Pons (tissue), 1 donor: ENCODE measurements at places on chromosomes 2 and 18.
A peak's percentile ranks its signal among the peaks of the same experiment; 100 is the strongest.

GRCh38 chr18:13594551-13594950 lies 131.8 kb downstream of the FAM210A start:
- DNase-seq = no peak

DNA sequence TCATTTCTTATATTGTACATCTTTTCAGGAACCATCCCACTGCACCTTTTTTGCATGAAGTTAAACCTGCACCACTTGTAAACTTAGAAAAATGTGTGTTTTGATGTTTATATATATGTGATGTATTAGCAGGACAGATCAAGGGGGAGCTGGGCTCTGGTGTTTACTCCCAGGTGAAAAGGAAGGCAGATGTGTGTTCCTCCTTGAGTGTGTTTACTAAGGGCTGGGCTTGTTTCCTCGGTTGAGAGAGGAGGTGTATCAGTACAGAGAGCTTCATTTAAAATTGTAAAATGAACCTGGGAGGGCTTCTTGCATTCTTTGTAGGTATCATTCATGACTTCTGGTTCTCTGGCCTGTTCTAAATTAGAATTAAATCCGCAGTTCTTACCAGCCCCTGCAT lies 14.8 kb downstream of the LPIN1 start:
- DNase-seq = no peak

DNA sequence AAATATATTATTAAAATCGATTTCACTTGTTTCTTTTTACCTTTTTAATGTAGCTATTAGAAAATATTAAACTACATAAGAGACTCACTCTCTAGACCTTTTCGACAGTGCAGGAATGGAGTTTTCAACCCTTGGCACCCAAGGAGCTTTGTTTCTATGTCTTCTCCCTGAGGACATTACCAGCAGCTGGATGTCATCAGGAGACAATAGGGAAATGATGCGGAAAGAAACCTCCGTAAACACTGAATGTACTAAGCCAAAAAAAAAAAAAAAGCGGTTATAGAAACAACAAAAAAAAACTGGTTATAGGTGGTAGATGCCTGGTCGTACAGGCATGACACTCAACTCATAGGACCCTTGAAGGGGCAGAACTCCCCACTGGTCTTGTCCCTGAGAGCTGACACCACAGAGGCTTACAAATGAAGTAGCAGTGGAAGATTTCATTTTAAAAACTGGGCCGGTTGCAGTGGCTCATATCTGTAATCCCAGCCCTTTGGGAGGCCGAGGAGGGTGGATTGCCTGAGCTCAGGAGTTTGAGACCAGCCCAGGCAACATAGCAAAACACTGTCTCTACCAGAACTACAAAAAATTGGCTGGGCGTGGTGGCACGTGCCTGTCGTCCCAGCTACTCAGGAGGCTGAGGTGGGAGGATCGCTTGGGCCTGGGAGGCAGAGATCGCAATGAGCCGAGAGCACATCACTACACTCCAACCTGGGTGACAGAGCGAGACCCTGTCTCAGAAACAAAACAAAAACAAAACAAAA lies 23.8 kb downstream of the THAP4 start:
- no peak for DNase-seq

DNA sequence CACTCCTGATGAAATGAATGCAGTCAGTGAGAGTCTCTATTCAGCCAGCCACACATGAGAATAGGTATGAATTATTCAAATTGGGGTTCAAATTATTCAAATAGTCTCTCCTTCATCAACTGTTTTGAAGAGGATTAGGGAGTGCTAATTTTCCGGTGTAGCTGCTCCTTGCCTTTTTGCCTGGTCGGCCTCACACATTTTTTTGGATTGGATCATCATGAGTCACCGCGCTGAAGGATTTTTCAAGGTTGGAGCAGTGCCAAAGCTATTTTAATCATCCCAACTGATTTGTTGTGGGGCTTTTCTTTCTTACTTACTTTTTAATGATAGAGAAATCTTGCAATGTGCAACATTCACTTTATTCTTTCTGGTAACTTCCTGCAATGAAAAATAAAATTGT lies 2.4 kb upstream of the DTNA start:
- DNase-seq = peak; percentile 62

DNA sequence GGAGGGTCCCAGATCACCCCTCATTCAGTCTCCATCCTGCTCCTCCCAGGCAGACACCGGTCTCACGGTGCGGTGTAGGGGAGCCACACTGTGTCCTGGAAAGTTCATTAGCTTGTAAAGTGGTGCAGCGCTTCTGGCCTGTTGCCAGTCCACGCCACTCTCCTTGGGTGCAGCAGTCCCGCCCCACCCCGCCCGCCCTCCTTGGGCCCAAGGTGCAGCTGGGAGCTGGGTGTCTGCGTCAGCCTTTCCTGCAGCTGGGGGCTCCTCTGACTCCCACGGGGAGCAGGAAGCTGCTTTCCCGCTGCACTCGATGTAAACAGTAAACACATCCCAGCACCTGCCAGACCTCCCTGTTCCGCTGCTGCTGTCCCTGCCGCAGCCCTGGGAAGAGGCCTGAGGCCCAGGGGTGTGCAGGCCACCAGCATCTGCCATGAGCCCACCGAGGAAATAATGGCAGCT lies 53.8 kb upstream of the ASB18 start:
- no peak for DNase-seq

DNA sequence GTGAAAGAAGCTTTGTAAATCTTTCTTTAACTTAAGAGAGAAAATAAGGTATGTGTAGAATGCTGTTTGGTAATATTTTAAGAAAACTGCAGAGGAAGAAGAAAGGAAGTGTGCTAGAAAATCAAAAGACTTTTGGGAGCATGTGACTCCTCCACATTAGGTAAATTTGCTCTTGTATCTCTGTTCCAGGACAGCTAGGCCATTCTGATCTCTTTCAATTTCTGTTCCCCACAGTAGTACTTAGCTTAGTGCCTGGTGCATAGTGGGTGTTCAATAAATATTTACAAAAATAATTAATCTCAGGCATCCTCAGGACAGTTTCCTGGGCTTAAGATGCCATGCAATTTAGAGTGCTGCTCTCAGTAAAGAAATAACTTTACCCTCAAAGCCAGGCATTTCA lies 105.0 kb downstream of the GPD2 start:
- DNase-seq = peak; percentile 7

DNA sequence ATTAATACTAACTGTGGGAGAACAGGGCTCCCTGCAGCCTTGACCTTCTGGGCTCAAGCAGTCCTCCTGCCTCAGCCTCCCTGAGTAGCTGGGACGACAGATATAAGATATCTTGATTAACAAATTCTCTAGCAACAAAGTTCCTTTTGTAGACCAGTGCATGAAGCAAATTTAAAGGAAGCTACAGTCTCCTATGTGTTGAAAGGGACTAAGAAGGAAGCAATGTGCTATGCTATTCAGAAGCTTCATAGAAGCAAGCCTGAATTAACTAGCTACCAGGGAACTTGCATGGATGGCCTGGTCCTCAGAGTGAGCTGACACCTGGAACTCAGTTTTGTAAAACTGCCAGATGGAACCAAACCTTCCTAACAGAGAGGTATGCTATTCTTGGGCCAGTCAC lies 33.2 kb downstream of the RAPH1 start:
- no peak for DNase-seq

DNA sequence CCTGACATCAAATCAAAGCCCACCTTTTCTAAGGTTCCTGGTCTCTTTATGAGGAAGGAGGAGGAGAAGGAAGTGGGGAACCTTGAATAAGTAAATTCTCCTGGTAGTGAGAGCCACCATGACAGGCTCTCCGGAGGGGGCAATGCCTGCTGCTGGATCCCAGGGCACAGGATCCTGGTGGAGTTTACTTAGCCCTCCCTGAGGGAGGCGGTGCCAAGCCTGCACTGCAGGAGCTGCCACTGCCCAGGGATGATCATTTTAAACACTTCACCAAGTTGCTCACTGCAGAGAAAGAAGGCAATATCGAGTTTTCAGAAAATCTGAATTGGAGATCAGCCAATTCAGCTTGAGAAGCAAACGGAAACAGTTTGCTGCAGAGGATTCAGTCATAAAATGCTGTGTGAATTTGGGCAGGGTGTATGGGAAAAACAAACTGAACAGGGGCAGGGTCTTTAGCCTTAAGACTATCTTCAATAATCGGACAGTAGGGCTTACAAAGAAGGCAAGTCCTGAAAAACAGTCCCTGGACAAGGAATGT lies 200.7 kb downstream of the RAD51AP2 start:
- DNase-seq = no peak

- no peak for DNase-seq
Measured at GRCh38 chr2:8457092-8457481, 224.8 kb upstream of the ID2 start.

GRCh38 chr2:71811157-71811556 lies 336.5 kb downstream of the CYP26B1 start:
- DNase-seq = no peak

GRCh38 chr18:55925772-55926171 lies 337.8 kb upstream of the TCF4 start:
- DNase-seq = no peak

DNA sequence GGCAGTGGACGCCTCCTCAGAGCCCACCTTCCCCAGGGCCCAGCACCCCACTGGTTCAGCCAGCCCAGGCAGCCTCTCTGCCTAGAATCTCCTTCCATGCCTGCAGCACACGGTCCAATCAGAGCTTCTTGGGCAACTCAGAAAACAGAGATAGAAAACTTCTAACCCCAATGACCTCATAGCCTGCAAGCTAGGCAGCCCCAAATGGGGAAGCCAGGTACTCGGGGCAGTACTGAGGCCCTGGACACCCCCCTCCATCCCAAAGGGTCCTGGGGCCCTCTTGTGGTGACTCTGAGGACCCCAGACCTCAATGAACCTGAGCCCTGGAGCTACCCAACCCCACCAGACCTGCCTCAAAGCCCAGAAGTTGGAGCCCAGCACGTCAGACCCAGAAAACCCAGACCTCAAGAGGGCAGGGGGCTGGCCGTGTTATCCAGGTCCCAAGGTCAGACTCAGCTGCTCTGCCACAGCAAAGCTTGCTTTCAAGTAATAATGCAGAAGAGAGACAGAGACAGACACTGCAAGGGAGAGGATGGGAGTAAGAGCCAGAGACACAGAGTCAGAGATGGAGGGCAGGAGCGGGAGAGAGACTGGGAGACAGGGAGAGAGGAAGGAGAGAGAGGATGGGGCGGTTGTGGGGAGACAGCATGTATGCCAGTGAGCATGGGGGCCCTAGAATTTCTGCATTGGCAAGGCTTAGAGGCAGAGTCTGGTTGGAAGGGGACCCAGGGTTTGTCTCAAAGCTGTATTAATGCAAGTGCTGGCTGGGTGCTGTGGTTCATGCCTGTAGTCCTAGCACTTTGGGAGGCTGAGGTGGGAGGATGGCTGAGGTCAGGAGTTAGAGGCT lies 28.2 kb downstream of the SERTAD2 start:
- no peak for DNase-seq

DNA sequence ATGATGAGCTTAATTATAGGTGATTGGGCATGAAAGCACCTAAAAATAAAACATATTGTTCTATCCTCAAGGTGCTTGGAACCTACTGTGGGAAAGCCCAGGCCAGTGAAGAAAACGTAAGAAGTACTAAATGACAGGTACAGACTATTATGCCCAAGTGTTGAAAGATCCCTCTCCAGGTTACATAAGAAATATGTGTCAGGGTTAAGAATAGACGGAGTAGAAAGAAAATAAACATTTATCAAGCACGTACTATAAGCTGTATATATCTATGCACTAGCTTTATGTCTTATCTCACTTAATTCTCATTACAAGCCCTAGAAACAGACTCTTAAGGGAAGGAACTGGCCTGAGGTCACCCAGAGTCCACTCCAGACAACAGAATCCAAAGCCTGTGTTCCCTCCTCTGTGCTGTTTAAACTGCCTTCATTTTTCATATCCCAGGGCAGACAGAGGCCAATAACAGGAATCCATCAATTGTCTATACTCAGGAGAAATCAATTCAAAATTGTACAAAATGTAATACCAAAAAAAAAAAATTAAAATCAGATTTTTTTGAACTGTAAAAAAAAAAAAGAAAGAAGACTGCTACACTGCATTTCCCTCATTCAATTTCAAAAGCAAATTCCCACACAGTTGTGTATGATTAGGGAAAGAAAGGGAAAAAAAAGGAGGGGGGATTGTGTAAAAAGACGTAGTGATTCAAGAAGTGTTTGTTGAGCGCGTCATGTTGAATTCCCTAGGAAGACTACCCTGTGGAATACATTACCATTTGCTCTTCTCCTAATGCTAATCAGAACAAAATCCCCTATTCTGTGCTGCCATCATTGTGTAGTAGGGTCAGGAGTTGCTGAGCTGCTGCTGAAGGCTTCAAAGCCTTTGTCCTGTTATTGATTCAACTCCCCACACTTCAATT lies 156.3 kb downstream of the IRS1 start:
- DNase-seq = no peak

DNA sequence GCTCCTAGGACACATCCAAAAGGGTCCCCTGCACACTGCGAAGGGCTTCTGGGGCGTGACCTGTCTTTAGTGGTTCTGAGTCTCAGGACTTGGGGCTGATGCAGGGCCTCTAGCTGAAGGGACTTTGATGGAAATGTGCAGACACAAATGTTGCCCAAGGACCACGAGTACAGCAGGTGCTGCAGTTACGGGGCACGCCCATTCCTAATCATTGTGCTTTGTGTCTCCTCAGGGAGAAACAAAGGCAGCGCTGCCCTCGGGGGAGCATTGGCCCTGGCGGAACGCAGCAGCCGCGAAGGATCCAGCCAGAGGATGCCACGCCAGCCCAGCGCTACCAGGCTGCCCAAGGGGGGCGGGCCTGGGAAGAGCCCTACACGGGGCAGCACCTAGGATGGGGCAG lies 8.0 kb downstream of the TUBA3E start:
- no peak for DNase-seq

DNA sequence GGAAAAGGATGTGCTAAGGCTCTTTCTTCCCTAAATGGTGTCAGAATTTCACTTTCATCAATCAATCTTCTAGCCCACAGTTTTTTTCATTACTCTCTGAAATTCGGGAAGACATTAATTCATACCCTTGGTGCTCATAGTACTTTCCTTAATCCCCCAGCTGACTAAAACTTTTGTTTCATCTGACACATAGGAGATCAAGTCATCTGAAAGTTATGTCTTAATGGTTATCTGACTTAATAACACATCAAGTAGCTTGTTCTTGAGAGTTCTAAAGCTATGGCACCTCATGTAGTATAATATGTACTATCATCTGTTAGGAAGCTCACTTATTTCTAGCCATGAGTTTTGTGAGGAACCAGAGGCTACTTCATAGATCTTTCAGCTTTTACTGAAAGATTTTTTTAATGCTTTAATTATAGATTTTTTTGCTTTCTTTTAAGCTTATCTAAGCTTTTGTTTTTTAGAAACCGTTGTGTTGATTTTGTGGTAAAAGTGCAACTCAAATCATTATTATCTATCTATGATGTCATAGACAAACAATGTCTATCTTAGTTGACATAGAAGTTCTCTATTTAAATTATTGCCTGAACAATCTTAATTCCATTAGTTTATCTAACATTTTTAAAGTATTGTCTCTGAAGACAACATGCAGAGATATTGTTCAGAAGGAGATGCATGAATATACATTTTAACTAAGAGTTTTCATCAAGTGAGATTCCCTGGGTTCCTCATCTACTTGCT lies 93.6 kb upstream of the UBXN4 start:
- no peak for DNase-seq

GRCh38 chr18:51561821-51562220 lies 364.3 kb upstream of the MEX3C start:
- no peak for DNase-seq

DNA sequence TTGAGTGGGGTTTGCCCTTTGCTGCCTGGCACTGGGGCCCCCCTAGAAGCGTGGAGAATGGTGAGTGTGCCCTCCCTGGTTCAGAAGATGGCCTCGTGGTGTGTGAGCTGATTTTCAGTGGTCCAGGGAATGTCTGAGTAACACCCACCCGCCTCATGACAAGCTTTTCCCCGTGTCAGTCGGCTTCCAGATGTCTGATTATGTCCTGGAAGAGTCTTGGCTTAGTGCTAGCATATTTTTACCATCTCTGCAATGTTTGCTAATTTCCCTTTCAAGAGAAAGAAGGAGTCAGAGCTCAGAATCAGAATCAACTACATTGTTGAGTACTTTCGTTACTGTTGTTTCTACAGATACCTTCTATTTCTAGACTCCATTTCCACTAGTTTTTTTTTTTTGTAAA lies 214.7 kb downstream of the SEPTIN10 start:
- no peak for DNase-seq
